NCI-H524 (cell line): ENCODE measurements at places on chromosomes 12 and 14.

GRCh38 chr12:95571369-95571768 lies 20.1 kb upstream of the USP44 start:
- DNase-seq: no peak

DNA sequence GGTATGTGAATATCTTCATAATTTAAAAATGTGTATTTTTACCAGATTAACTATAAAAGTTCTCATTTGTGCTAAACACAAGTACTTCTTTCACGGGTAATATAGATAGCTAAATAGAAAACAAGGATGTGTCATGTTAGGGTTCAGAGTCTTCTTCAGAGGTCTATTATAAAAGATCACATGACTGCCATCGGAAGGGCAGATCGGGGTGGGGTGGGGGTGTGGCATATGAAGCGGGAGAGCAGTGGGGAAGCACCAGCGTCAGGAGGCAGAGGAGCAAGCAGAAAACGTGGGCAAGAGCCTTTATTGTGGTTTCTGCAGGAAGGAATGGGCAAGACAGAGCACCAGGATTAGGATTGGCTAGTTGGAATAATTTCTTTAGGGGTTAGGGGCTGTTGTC lies 63.7 kb upstream of the DNM1L start:
- DNase-seq: no peak

GRCh38 chr12:3145033-3145432 lies 67.9 kb downstream of the TSPAN9 start:
- DNase-seq: no peak

DNA sequence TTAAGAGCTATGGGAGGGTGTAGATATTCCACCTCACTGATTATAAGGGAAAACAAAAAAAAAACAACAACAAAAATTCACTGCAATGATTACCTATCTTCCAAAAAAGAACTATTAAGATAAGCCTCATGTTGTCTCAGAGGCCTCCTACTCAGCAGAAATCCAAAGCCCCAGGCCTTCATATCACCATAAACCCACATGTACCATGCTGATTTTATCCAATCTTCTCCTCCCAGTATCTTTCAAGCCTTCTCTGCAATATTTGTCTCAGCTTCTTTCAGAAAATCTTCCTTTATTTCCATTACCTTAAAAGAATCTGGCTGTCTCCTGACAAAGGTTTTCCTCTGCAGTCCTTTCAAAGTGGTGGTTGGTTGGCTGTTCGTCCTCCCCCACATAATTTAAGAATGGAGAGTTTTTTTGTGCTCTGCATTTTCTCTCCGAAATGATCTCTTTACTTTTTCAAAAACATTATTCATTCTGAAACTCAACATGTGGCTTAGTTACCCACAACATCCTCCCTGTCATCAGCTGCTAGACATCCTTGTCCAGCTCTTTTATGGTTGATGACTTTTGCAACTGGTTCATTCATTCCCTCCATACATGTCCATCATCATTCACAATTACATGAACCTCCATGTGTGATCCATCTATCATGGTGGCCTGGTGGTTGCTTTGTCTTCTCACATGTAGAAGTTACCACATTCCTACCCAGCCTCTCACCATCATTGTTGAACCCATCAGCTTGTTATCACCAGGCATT lies 2.9 kb upstream of the EPYC start:
- no peak for DNase-seq

- no peak for DNase-seq
Observed at GRCh38 chr14:30191639-30192279, 264.1 kb upstream of the PRKD1 start.

GRCh38 chr12:117149431-117149830 lies 40.8 kb downstream of the FBXO21 start:
- DNase-seq: no peak
